Activated T-helper 2 cell treated with anti-CD3 and anti-CD28 coated beads, Interferon-gamma antibody, Interleukin-2, Interleukin-4, amounts not matched to agents 10 μg/mL and 5 μg/mL and 100 μg/mL, durations not matched to agents 14 hours and 24 hours and 36 hours (primary cell): ENCODE measurements at places on chromosomes 6 and 20. TPM values are rescaled to one million over a fixed set of nuclear protein-coding genes. Genes with fewer than 3 reads are reported as not detected.

The EYS gene
- total RNA-seq, result not detected in 2 replicates

The ARMH2 gene
- total RNA-seq, result not detected in 2 replicates

The RAMACL gene
- total RNA-seq, result 0.32 TPM in 1 of 2 replicates, not detected in the other

The ZNF512B gene
- total RNA-seq, result 26.2 and 27.0 TPM in 2 replicates

GRCh38 chr6:8633762-8634161 is 198.4 kb upstream of the SLC35B3 start:
- H3K4me1 ChIP-seq, result no peaks in the 10 kb centered on the region
- H3K36me3 ChIP-seq, result no peaks in the 10 kb centered on the region
- H3K4me3 ChIP-seq, result no peak overlapping the region
- no peak overlapping the region for H3K27ac ChIP-seq

DNA sequence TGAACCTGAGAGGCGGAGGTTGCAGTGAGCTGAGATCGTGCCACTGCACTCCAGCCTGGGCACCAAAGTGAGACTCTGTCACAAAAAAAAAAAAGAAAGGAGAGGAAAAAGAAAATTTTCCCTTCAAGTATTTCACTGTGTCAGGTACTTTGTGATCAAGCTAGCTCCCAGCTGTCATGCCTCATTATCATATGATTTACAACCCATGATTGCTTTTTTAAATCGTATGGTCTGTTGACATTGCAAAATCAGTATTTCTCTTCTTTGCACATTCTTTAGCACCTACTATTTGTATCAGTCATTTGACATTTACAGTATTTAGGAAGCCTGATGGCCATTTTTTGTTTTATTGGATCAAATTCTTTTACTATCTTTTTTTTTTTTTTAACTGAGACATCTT is 22.4 kb downstream of the SASH1 start:
- no peaks in the 10 kb centered on the region for H3K36me3 ChIP-seq
- no peak overlapping the region for H3K4me3 ChIP-seq
- H3K27ac ChIP-seq, result no peak overlapping the region

GRCh38 chr6:167311286-167311685 is 13.6 kb upstream of the TTLL2 start:
- H3K27ac ChIP-seq, result no peak overlapping the region
- H3K27me3 ChIP-seq, result peaks cover 7% of the 10 kb centered on the region
- H3K4me3 ChIP-seq, result no peak overlapping the region
- H3K4me1 ChIP-seq, result no peaks in the 10 kb centered on the region

DNA sequence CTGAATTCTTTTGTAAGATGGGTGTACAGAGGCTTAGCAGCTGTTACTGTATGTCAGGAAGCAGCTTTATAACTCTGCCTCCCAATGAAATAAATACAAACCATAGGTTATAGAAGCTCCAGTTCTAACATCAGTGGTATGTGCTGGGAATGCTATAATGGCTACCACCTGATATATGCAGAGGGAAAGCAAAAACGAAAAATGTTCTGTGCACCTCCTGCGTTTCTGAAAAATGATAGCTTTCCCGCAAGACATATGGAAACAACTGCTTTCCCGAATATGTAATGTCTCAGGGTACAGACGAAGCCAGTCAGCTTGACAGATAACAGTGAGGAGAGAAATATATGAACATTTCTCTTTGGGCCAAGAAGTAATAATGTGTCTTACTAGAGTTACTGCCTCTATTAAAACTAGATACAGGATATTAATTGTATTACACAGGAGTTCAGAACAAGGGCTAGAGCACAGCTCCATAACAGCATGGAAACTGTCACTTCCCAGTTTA is 517.0 kb upstream of the NRSN1 start:
- no peak for DNase-seq
- no peak overlapping the region for H3K27ac ChIP-seq
- H3K4me1 ChIP-seq, result no peaks in the 10 kb centered on the region

GRCh38 chr20:389220-389619 is 8.7 kb downstream of the TRIB3 start:
- no peak for DNase-seq
- H3K36me3 ChIP-seq, result peaks cover 75% of the 10 kb centered on the region
- H3K4me1 ChIP-seq, result peaks cover 3% of the 10 kb centered on the region
- H3K27me3 ChIP-seq, result no peaks in the 10 kb centered on the region
- H3K4me3 ChIP-seq, result no peak overlapping the region

GRCh38 chr6:111818539-111819226 is 54.6 kb downstream of the FYN start:
- peaks cover 64% of the 10 kb centered on the region for H3K36me3 ChIP-seq
- peaks cover 56% of the 10 kb centered on the region for H3K4me1 ChIP-seq
- H3K27me3 ChIP-seq, result no peaks in the 10 kb centered on the region
- DNase-seq, result no peak
- H3K4me3 ChIP-seq, result peak overlapping the region; percentile 51

DNA sequence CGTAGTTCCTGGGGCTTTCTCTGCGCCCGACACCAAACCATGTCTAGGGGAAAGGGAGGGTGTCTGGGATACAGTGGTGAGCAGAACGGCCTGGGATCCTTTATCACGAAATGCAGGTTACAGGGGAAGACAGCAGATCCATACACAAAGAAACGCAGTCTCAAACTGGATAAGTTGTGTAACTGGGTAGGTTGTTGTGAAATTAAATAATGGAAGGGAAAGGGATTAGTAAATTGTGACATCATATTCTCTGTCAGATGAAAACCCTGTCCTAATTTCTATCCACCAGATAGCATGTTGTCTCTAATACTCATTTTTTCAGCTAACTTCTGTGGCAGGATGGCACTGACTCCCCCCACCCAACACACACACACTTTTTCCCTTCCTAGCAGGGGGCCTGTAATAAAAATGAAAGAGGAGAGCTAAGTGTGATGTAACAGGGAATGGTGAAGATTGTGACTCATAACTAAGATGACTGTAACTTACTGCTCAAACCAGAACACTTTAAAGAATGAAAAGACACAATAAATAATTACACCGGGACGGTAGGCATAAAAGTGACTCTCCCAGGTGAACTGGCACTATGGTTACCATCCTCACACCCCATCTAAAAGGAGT is 769 bp upstream of the TRPC4AP start:
- peaks cover 23% of the 10 kb centered on the region for H3K36me3 ChIP-seq
- no peak for DNase-seq
- H3K4me1 ChIP-seq, result peaks cover 36% of the 10 kb centered on the region
- peak overlapping the region; percentile 98 for H3K27ac ChIP-seq
- peak overlapping the region; percentile 94 for H3K4me3 ChIP-seq

GRCh38 chr6:141521440-141521839 is 611.3 kb upstream of the GJE1 start:
- no peaks in the 10 kb centered on the region for H3K36me3 ChIP-seq
- DNase-seq, result no peak
- no peak overlapping the region for H3K4me3 ChIP-seq
- H3K4me1 ChIP-seq, result no peaks in the 10 kb centered on the region
- peaks cover 7% of the 10 kb centered on the region for H3K27me3 ChIP-seq

DNA sequence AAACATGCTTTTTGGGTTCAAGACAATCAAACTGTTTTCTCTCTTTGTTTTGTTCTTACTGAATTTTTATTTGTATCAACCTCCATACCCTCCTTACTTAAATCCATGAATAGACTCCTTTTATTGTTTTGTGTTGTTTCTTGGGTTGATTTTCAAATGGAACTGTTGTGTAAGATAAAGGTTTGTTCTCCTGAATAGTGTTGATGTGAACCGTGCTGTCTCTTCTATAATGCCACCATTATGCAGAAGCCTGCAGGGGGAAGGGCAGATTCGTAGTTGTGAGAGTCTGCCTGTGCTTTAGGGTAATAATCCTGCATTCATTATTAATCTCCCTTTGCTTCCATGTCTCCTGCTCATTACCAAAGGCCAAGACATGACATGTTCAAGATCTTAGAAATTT is 105.9 kb downstream of the CDKAL1 start:
- no peak for DNase-seq
- no peak overlapping the region for H3K4me3 ChIP-seq
- no peak overlapping the region for H3K27ac ChIP-seq
- peaks cover 17% of the 10 kb centered on the region for H3K36me3 ChIP-seq
- peaks cover 1% of the 10 kb centered on the region for H3K4me1 ChIP-seq

GRCh38 chr20:6184086-6184485 is 61.3 kb upstream of the FERMT1 start:
- no peak for DNase-seq
- no peak overlapping the region for H3K27ac ChIP-seq
- H3K4me3 ChIP-seq, result no peak overlapping the region
- H3K36me3 ChIP-seq, result no peaks in the 10 kb centered on the region
- no peaks in the 10 kb centered on the region for H3K4me1 ChIP-seq
- H3K27me3 ChIP-seq, result no peaks in the 10 kb centered on the region

GRCh38 chr20:59518881-59519706 is 85.2 kb upstream of the PHACTR3 start:
- H3K27ac ChIP-seq, result no peak overlapping the region
- peaks cover 24% of the 10 kb centered on the region for H3K27me3 ChIP-seq
- H3K4me1 ChIP-seq, result no peaks in the 10 kb centered on the region
- DNase-seq, result no peak
- no peak overlapping the region for H3K4me3 ChIP-seq

GRCh38 chr6:9523462-9523861 is 891.4 kb downstream of the TFAP2A start:
- H3K27ac ChIP-seq, result no peak overlapping the region
- no peaks in the 10 kb centered on the region for H3K36me3 ChIP-seq
- H3K4me1 ChIP-seq, result peaks cover 3% of the 10 kb centered on the region
- H3K4me3 ChIP-seq, result no peak overlapping the region
- no peaks in the 10 kb centered on the region for H3K27me3 ChIP-seq

GRCh38 chr20:59823491-59824259 is 109.8 kb downstream of the SYCP2 start:
- no peak for DNase-seq
- H3K36me3 ChIP-seq, result no peaks in the 10 kb centered on the region
- no peak overlapping the region for H3K27ac ChIP-seq

DNA sequence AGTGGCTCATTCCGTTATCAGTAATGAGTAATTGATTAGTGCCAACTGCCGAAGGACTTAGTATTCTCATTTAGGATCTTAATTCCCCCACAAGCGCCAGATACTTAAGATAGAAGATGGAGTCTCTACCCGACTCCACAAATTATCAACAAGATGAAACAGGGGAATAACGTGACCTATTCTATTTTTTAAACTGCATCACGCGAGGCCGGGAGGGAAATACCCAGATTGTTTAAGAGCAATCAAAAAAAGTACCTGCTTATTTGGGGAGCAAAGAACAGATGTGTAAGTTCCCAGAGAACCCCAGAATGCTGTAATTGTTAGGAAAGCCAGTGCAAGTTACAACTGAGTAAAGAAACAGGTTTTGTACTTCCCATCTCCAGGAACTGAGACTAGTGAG is 1.1 kb upstream of the MAP3K5 start:
- H3K4me1 ChIP-seq, result peaks cover 22% of the 10 kb centered on the region
- H3K4me3 ChIP-seq, result peak overlapping the region; percentile 92
- peaks cover 12% of the 10 kb centered on the region for H3K27me3 ChIP-seq
- no peak for DNase-seq
- H3K36me3 ChIP-seq, result peaks cover 4% of the 10 kb centered on the region
- peak overlapping the region; percentile 96 for H3K27ac ChIP-seq

DNA sequence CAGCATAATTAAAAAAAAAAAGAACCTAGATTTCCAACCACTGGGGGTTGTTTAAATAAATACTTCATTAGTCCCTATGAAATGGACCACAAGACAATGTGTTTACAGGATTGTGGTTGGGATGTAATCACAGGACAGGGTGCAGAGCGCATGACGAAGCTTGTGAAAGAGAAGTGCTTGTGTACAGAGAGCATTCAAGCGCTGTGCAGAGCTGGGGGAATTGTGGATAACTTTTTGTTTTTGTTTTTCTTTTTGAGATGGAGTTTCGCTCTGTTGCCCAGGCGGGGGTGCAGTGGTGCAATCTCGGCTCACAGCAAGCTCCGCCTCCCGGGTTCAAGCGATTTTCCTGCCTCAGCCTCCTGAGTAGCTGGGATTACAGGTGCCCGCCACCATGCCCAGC is 22.3 kb downstream of the LAMA5 start:
- H3K4me3 ChIP-seq, result no peak overlapping the region
- H3K4me1 ChIP-seq, result no peaks in the 10 kb centered on the region
- no peak for DNase-seq
- no peak overlapping the region for H3K27ac ChIP-seq
- H3K36me3 ChIP-seq, result no peaks in the 10 kb centered on the region
- peaks cover 2% of the 10 kb centered on the region for H3K27me3 ChIP-seq

- no peak for DNase-seq
- H3K4me3 ChIP-seq, result no peak overlapping the region
- H3K27ac ChIP-seq, result no peak overlapping the region
- no peaks in the 10 kb centered on the region for H3K27me3 ChIP-seq
- peaks cover 65% of the 10 kb centered on the region for H3K36me3 ChIP-seq
Measured at GRCh38 chr6:16639684-16640480, 121.4 kb downstream of the ATXN1 start.

DNA sequence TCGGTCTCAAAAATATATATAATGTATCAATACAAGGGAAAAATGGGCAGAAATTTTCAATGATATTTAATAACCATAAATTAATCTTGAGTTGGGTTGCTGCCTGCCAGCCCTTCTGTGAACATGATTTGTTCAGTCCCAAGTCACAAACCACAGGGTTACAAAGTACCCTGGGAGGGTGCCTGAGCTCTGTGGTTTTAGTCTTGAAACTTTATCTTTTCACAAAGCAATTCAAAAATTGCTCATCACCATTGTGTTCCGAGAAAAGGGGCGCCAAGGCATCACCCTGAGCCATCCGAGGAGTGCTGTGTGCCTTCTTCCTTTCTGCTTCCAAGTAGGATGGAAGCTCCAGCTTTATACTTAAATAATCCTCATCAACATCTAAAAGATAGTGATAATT is 141.6 kb upstream of the AKAP12 start:
- peak; percentile 12 for DNase-seq
- H3K4me1 ChIP-seq, result peaks cover 16% of the 10 kb centered on the region
- H3K27ac ChIP-seq, result no peak overlapping the region
- H3K4me3 ChIP-seq, result no peak overlapping the region
- H3K27me3 ChIP-seq, result no peaks in the 10 kb centered on the region

DNA sequence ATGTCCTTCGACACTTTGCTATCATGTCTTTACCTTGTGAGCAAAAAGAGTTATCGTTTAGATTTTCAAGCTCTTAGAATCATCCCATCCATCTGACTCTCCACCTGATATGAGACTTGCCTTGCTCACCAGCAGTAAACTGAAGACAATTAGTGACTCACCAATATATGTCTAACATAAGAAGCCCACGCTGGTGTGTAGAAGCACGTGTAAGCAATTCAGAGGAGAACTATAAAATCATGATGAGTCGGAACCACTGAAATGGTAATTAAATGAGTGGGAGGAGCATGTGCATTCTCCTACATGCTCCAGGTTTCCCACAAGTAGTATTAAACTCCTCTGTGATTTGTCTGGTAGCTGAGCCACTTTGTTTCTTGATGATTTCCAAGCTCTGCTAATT is 181.6 kb upstream of the RNF217 start:
- no peaks in the 10 kb centered on the region for H3K36me3 ChIP-seq
- no peak for DNase-seq
- no peak overlapping the region for H3K4me3 ChIP-seq
- H3K27me3 ChIP-seq, result no peaks in the 10 kb centered on the region
- no peaks in the 10 kb centered on the region for H3K4me1 ChIP-seq

- H3K4me3 ChIP-seq, result no peak overlapping the region
- H3K27me3 ChIP-seq, result no peaks in the 10 kb centered on the region
Measured at GRCh38 chr6:111862314-111862713, 10.9 kb downstream of the FYN start.

- no peaks in the 10 kb centered on the region for H3K36me3 ChIP-seq
- no peak overlapping the region for H3K4me3 ChIP-seq
- H3K27ac ChIP-seq, result no peak overlapping the region
- H3K4me1 ChIP-seq, result no peaks in the 10 kb centered on the region
- DNase-seq, result no peak
- H3K27me3 ChIP-seq, result peaks cover 4% of the 10 kb centered on the region
Measured at GRCh38 chr6:117985916-117986315, 78.9 kb downstream of the SLC35F1 start.
